ENCODE measurements at places on chromosomes 4 and X.

DNA sequence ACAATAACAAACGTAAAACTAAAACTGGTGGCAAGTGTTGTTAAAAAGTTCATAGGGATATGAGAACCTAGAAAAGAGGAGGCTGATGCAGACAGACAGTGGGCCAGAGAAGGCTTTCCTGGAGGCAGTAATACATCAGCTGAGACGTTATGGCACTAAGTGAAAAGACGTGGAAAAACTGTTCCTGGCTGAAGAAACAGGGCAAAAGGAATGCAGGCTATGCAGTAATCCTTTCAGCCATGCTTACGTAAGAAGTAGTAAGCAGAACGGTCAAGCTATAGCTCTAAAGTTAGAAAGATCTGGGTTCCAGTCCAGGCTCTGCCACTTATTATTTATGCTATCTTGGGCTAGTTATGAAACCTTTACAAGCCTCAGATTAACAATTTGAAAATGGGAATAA is 6.4 kb downstream of the LAMTOR3 start:
- DNase-seq = no peak

- no peak for DNase-seq
Observed at GRCh38 chr4:70818173-70818855, 21.4 kb downstream of the GRSF1 start.

- DNase-seq = no peak
Observed at GRCh38 chr4:147822128-147822527, 90.2 kb downstream of the ARHGAP10 start.

DNA sequence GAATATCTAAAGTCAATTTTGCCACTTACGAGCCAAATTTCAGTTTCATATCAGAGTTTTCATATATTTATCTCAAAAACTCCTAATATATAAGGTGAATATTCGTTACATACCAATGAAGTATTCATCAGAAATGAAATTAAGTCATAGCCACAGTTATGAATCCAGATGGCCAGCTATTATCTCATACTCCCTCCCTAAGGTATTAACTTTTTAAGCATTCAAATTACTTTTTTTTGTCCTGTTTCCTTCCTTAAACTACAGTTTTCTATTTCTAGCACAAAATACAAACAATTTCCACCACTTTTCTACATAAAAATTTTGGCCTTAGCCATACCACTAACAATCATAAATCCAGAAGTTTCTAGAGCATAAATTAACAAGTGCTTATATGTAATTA is 13.0 kb downstream of the NR3C2 start:
- no peak for DNase-seq

- DNase-seq = no peak
Observed at GRCh38 chr4:107183155-107183774, 147.2 kb upstream of the DKK2 start.

DNA sequence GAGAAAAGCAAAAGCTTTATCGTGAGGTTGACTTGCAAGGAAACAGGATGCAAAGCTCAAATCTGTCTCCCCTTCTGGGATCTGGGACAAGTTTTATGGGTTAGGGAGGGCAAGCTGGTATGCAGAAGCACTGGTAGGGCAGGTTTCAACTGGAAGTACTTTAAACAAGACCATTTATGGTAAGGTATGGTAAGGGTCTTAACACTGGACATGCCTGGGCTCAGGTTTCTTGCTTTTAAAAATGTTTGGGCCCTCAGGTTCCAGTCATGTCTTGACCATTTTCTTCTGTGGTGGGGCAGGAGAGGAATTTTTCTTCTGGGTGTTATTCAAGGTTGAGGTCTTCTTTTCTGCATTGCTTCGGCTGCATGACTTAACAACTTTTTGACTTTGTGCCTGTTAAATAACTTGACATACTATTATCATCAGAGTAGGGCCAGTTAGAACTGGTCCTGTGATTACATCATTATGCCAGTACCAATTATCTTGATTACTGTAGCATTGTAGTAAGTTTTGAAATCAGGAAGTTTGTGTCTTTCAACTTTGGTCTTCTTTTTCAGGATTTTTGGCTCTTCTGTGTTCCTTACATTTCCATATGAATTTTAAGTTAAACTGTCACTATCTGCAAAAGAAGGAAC is 33.7 kb downstream of the CD38 start:
- DNase-seq = no peak

- DNase-seq = no peak
Observed at GRCh38 chr4:167239627-167240026, 5.3 kb upstream of the SPOCK3 start.

- no peak for DNase-seq
Observed at GRCh38 chr4:111016416-111016815, 393.5 kb upstream of the PITX2 start.

- DNase-seq = no peak
Observed at GRCh38 chr4:156326246-156326645, 372.6 kb upstream of the CTSO start.

DNA sequence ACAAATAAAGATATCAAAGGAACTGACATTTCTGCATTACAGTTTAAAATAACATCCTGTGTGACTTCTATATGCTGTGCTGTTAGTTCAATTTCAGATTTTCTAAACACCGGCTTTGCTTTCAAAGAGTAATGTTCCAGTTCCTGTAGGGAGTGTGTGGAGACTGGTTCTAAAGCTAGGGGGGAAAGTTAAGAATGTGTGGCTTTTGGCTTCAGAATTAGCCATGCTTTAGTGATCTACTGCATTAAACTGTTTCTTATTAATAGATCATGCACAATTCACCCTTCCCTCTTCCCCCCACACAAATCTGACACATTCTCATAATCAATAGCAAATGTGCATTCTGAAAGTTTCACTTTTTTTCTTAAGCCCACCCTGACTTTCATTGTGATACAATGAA is 32.0 kb upstream of the DKK2 start:
- no peak for DNase-seq

- DNase-seq = no peak
Observed at GRCh38 chrX:65522739-65523372, 11.7 kb downstream of the LAS1L start.

DNA sequence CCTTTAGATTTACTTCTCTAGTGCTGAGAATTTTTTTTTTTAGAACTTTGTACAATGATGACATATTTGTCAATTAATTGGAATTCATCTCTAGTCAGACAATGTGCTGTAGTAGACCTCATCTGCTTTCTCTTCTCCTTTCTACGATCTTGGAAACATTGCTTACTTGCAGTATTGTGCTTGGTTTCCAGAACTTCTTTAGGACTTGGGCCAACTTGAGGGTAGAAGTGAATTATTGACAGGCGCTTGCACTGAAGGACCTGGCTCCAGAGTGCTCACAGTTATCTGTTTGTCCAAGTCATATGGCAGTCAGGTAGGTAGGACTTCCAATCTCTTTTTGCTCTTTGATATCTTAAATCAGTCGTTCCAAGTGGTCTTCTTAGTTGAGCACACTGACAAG is 39.6 kb downstream of the FNIP2 start:
- no peak for DNase-seq

DNA sequence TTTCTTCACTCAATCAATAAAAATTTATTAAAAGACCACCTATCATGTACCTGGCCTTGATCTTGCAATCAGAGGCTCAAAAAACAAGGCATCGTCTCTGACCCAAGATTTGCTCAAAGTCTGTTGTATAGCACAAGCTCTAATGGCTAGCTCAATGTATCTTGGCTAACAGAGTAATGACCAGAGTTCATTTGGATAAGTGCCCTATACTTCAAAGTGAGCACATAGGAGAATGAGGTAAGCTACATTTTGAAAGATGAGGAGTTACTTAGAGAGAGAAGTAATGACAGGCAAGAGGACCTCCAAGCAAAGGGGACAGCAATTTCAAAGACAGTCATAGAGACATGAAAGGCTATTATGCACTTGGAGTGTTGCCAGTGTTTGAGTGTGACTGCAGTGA is 22.9 kb upstream of the GABRQ start:
- no peak for DNase-seq

GRCh38 chr4:52752936-52753335 is 1.7 kb upstream of the ERVMER34-1 start:
- no peak for DNase-seq

DNA sequence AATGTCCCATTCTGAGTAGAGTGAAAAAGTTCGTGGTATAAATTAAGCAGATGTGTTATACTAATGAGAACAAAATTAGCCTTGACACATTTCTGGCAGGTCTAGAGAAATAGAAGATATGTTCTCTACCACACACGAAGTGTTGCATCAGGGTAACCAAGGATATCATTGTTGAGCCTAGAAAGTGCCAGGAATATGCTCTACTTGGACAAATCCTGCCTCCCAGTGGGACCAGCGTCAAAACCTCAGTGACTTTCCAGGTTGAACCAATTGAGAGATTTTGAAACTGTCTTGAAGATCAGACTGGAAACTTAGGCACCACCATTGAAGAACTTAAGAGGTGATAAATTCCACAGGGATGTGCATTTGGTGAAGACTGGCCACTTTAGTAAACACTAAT is 115.9 kb downstream of the HPGD start:
- no peak for DNase-seq

Data from NCI-H1417 treated with DMSO at 0.1 percent for 48 hours (cell line).